Aorta (tissue), 5 donors: ENCODE measurements at places on chromosomes 1 and 21. TPM values are rescaled to one million over a fixed set of nuclear protein-coding genes. Genes with fewer than 3 reads are reported as not detected.

DNA sequence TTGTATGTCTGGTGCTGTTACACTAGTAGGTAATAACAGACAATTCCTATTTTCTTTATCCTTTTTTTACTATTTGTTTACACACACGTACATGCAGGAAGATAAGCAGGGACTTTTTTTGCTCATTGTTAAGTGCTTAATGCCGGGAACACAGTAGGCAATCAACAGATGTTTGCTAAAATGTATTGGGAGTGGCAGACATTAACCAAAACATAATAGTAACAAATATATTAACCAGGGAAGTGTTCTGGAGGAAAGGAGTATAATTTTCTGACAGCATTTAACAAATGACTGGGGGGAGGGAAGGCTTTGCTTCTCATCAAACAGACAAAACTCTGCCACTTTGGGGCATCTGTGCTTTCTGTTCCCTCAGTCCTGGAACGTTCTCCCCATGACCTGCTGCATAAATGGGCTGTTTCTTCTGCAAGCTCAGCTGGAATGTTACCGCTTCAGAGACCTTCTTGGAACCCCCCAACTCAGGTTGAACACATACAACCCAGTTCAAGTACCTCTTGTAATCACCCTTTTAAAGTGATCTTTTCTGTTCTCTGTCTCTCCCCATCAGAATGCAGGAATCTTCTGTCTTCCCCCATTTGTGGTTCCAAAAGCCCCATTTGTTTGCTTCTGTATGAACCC lies 2.1 kb downstream of the CR1L start:
- H3K27ac ChIP-seq = no peak overlapping the region
- no peaks in the 10 kb centered on the region for H3K36me3 ChIP-seq
- DNase-seq = no peak
- H3K4me3 ChIP-seq = no peak overlapping the region
- peaks cover 2% of the 10 kb centered on the region for H3K4me1 ChIP-seq

The RPE65 gene
- not detected for polyA plus RNA-seq

- H3K4me3 ChIP-seq = no peak overlapping the region
- no peaks in the 10 kb centered on the region for H3K27me3 ChIP-seq
- no peaks in the 10 kb centered on the region for H3K36me3 ChIP-seq
- peak; percentile 57 for DNase-seq
Observed at GRCh38 chr21:45630066-45630694, 13.3 kb upstream of the PCBP3 start.

The CR1L gene
- polyA plus RNA-seq = not detected

- no peak for DNase-seq
- H3K27ac ChIP-seq = no peak overlapping the region
- no peaks in the 10 kb centered on the region for H3K4me1 ChIP-seq
- no peaks in the 10 kb centered on the region for H3K27me3 ChIP-seq
Observed at GRCh38 chr1:55118651-55119329, 79.4 kb downstream of the PCSK9 start.

The TMEM61 gene
- 0.38 TPM for polyA plus RNA-seq

DNA sequence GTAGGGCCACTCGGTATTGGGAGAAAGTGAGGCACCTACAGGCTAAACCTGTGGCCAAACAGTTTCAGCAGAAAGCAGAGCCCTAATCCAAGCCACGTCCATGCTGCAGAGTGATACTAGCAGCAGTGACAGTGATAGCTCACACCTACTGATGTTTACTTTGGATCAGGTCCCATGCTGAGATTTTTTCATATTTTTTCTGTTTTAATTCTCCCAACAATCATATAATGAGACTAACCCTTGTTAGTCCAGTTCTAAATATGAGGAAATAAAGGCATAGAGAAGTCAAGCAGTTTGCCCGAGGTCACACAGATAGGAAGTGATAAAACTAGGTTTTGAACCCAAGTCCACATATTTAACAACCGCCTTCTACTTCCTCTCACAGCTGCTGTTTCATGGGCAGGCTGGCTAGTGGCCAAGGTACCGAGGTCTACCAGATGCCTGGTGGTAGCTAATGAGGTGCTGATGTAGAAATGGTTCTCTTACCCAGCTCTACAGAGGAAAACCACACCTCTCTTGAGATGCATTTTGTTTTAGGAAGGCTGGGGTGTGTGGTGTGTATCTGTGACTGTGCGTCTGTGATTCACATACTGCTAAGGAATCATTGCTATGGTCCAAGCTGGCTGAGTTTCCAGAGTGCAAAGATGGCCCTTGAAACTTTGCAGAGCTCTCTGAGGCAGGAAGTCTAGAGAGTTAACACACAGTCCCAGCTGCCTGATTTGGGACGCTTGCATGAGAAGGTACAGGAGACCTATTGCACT lies 80.3 kb upstream of the ARTN start:
- no peaks in the 10 kb centered on the region for H3K36me3 ChIP-seq
- H3K27me3 ChIP-seq = no peaks in the 10 kb centered on the region
- no peak overlapping the region for H3K27ac ChIP-seq
- no peaks in the 10 kb centered on the region for H3K4me1 ChIP-seq
- DNase-seq = peak; percentile 81
- no peak overlapping the region for H3K4me3 ChIP-seq

The FAM43B gene
- not detected for polyA plus RNA-seq

GRCh38 chr21:43810505-43811261 lies 21.3 kb downstream of the RRP1 start:
- H3K36me3 ChIP-seq = no peaks in the 10 kb centered on the region
- peak; percentile 94 for DNase-seq
- no peak overlapping the region for H3K4me3 ChIP-seq
- H3K27me3 ChIP-seq = no peaks in the 10 kb centered on the region
- H3K27ac ChIP-seq = no peak overlapping the region
